DMS79 (cell line): ENCODE measurements at places on chromosomes 11 and 22.

DNA sequence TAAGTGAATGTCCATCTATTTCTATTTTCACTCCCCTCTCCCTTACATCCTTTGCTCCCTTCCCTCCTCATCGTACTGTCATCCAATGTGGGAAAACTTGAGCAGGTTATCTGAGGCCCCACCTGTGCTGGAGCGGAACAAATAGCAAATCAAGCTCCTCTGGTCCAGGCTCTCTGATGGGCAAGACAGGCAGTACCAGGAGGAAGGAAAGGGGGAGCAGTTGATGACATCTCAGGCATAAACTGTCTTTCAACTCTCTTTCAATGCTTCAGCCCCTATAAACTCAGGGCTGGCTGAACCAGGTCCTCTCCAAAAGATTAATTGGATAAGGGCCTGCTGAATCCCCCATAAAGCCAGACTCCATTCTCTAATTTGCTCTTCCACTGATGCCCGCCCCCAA is 1.5 kb upstream of the CCKBR start:
- DNase-seq: no peak

GRCh38 chr22:40583053-40583741 is 53.3 kb downstream of the MRTFA start:
- DNase-seq: no peak

DNA sequence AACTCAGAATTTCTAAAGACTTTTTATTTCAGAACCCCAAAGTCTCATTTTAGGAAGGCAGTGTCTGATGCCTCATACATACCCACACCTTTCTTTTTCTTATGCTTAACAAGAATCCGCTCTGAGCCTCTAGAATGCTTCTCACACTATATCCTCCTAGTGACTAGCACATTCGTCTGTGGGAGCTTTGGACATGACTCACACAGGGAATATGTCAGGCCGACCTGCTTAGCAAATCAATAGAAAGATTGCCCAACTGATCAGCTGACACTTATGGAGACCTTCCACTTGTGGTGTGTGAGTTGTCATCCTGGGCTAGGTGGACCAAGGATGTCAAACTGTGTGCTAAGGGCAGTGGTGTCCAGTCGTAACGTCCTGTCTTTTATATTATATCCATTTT is 129.9 kb upstream of the TTC12 start:
- no peak for DNase-seq

GRCh38 chr11:19329970-19330369 is 89.2 kb upstream of the E2F8 start:
- no peak for DNase-seq

DNA sequence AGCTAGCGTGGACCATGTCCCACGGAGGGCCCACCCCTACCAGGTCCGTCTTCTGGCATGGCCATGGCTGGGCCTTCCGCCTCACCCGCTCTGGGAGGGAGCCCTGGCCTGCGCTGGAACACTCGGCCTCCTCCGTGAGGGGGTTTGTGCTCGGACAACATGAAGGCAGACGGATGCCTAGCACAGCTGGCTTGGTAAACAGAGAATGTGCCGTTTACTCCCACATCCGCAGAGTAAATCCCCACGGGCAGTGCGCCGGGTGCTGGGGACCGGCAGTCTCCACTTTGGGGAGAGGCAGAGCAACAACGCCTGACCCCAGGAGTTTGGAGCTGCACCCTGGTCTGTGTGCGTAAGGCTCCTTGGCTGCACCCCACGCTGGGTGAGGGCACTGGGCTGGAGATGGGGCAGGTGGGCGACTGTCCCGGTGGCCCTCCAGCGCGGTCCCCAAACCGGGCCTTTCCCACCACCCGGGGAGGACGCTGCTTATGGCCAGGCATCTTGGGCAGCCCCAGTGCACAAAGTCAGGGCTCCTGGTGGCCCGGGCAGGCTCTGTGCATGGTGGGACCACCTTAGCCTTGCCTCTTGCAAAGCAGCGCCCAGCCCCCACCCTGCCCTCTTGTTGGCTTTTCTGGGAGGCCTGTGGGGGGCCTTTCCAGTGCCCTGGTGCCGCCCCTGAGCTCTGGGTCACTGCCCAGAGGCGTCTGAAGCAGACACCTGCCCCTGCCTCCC is 30.7 kb upstream of the MUC5AC start:
- DNase-seq: no peak

DNA sequence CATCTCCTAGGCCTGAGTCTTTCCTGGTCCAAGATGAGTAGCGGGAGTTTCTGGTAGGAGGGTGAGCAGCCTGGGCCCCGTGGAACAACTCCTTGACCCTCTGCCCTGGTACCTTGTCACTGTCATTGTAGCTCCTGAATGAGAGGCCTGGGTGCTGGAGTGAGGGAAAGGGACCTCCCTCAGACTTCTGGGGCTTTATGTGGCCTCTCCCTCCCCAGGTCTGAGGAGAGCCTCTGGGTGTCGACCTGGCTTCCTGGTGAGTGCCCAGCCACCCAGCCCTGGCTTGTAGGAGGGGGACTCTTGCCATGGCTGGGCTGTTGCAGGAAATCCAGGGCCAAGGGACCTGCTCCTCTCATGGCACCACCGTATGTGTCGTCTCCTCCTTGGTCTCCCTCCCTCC is 3.9 kb downstream of the P2RY2 start:
- DNase-seq: no peak

GRCh38 chr22:27228771-27229170 is 571.4 kb downstream of the MIAT start:
- no peak for DNase-seq

- DNase-seq: no peak
Observed at GRCh38 chr11:63042596-63042995, 27.0 kb upstream of the SLC22A8 start.
